ENCODE measurements at places on chromosomes 11 and 22.

DNA sequence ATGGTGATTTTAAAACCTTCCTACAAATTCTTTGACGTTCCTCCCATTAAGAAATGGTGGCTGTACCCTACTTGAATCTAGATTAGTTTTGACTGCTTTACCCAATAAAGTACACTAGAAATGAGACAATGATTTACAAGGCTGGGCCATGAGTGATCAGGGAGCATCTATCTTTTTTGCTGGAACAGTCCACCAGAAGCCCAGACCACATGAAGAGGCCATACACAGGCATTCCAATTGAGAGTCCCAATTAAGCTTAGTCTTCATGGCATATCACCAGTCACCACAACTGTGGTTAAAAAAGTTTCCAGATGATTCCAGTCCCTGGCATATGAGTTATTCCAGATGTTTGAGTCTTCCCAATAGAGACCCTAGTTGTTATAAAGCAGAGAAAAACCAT lies 39.5 kb downstream of the FAM76B start:
- DNase-seq, result no peak

DNA sequence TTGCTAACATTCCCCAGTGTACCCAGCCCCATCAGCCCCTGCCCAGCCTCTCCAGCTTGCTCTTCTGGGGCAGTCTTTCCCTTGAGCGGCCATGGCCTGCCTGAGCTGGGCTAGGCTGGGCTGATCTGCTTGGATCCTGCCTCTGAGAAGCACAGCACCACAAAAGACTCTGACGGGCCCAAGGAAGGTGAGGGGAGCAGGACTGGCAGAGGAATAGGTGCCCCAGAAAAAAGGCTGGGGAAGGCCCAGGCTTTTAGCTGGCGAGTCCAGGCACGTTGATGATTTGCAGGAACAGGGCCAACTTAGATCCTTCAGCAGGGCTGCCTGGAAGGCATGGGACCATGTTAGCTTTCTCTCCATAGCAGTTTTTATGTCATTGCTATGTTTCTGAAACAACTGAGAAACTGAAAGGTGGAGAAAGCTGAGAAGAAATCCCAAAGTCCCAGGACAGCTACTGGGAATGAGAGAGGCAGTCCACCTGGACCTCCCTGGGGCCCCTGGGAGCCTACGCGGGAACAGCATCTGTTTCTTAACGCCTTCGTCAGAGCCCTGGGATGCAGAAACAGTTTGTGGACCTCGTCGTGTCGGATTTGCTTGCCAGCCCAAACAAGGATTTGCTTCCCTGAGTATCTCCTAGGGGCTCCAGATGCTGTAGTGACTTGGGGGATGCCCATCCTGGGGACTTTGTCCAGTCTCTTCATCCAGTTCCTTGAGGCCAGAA lies 24.4 kb upstream of the FXYD6 start:
- no peak for DNase-seq

DNA sequence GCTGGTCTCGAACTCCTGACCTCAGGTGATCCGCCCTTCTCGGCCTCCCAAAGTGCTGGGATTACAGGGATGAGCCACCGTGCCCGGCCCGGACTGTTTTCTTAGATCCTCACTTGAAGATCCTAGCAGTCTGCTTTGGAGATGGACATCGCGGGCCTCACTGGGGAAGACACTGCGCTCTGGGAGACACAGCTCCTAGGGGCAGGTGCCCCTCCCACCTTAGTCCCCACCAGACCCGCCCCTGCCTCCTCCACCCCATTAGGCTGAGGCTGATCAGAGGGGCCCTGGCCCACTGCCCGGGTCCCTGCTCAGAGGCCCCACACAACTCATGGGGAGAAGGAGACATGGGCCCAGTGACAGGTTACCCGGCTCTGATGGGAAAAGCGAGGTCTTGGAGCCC lies 11.3 kb upstream of the LTO1 start:
- DNase-seq, result no peak

- no peak for DNase-seq
Measured at GRCh38 chr22:49705216-49705971, 122.3 kb downstream of the BRD1 start.

DNA sequence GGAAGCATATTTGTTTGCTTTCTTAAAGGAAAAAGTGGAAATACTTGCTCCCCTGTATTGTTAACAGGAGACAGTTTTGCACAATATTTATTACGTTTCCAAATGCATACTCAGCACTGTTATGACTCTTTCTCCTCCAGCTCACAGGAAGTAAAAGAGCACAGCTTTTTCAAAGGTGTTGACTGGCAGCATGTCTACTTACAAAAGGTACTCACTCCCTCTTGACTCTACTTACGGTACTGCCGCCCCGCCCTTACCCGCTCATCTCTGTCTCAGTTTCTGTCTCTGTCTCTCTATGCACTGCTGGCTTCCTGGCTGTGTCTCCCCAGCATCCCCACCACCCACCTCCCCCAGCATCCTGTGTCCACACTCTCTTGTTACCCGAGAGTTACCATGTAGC lies 32.2 kb upstream of the MYO18B start:
- DNase-seq, result no peak

- no peak for DNase-seq
Measured at GRCh38 chr11:132402071-132402684, 1031.8 kb downstream of the NTM start.

GRCh38 chr22:29217827-29218757 lies 12.4 kb downstream of the EMID1 start:
- DNase-seq, result no peak

- DNase-seq, result no peak
Measured at GRCh38 chr11:120108785-120109168, 29.1 kb downstream of the TRIM29 start.

GRCh38 chr22:21657360-21658032 lies 8.3 kb upstream of the PPIL2 start:
- no peak for DNase-seq

DNA sequence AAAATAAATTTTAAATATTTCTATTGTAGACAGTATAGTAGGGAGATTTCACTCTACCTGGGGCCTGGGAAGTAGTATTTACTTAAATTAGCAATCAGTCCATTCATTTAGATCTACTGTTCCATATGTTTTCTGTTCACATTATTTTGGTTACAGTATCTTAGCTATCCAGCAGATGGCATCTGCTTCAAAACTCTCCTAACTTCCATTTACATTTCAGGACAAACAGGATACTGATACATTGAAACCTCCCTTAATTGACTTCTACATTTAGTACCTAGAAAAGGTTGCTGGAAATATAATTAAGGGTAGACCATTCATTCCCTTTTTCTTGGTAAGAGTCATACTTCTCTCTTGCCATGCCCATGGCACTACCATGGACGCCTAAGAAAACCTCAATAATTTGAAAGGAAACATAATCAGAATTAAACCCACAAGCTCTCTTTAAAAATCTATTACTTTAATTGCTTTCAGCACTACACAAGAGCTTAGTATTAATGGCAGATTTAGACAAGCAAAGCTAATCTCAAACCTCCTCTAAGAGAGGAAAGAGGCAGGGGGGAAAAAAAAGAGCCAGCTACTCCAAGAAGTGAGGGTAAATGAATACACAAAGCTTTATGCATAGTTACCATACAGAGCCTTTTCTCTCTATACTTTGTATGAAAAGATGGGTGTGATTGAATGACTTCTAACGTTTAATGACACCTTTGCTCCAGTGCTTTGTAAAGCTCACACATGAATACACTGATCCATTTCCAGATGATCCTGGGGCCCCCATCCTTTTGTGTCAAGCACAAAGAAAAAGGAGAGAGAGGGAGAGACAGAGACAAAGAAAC lies 131.2 kb upstream of the MTMR2 start:
- DNase-seq, result peak; percentile 46

GRCh38 chr11:63534895-63535461 lies 1.6 kb upstream of the PLAAT4 start:
- no peak for DNase-seq

DNA sequence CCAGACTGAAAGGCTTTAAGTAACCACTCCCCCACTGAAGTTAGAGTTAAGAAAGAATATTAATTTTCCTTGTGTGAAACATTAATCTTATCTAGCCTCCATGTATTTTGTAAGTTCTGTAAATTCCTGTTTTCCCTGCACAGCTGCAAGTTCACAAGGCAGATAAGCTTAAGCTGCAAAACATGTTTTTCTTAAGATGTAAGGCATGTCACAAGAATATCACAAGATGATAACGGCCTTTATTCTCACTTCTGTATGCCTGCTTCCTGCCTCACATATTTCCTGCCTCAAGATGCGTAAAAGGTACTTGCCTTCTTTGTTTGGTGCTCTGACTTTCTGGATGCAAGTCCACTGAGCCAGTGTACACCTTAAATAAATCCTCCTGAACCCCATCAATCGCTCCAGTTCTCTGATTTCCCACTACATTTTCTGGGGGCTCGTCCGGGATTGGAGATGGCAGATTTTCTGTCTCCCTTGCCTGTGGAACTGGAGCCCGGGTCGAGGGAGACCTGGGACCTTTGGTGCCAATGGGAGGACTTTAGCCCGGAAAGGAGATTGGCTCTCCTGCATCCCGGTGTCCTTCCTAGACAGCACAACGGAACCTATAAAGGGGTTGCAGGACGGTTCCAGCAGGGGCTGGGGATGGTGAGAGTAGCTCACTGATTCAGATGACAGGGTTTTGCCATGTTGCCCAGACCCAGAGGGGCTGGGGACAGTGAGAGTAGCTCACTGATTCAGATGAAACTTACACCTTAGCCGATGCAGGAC lies 30.2 kb downstream of the PPARA start:
- no peak for DNase-seq

DNA sequence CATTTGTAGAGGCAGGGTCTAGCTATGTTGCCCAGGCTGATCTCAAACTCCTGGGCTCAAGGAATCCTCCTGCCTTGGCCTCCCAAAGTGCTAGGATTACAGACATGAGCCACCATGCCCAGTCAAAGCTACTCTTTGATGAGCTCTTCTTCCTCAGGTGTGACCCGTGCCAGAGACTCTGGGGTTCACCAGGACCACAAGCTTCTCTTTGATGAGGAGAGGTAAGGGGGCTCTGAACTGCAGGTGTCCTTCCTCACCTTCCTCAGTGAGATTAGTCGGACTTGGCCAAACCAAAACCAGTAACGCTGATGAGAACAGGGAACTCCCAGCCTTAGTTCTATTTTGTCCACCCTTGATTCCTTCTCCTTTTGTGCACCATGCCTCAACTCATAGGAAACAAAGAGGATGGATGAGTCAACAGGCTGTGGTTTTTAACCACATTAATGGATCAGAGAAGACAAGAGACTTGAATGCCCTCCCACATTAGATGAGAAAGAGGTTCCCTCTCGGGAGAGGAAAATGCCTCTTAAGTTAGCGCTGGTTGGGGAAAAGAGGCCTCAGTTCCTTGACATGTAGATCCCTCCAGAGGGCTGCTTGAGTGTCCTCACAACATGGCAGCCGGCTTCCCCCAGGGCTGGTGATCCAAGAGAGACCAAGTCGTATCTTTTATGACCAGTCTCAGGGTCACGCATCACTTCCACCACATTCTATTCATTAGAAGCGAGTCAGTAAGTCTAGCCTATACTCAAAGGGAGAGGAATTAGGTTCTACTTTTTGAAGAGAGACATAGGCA lies 25.7 kb upstream of the CTR9 start:
- no peak for DNase-seq

DNA sequence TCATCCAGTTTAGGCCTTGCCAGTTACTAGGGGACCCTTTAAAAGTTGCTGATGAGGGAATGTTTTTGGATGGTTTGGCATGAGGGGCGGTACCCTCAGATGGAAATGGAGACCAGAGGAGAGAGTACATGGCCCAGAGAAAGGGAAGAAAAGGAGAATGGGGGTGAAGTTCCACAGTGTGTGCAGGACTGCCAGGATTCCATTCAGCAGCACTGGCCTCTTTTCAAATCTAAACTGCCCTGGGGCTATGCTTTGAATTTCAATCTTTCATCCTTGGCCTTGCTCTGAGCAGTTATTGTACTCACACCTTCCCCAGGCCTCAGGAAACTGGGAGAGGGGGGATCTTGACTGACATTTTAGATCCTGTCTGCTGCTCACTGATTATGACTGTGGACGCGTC lies 3.0 kb downstream of the SLC3A2 start:
- no peak for DNase-seq

- no peak for DNase-seq
Measured at GRCh38 chr11:71406681-71407080, 41.5 kb downstream of the DHCR7 start.

DNA sequence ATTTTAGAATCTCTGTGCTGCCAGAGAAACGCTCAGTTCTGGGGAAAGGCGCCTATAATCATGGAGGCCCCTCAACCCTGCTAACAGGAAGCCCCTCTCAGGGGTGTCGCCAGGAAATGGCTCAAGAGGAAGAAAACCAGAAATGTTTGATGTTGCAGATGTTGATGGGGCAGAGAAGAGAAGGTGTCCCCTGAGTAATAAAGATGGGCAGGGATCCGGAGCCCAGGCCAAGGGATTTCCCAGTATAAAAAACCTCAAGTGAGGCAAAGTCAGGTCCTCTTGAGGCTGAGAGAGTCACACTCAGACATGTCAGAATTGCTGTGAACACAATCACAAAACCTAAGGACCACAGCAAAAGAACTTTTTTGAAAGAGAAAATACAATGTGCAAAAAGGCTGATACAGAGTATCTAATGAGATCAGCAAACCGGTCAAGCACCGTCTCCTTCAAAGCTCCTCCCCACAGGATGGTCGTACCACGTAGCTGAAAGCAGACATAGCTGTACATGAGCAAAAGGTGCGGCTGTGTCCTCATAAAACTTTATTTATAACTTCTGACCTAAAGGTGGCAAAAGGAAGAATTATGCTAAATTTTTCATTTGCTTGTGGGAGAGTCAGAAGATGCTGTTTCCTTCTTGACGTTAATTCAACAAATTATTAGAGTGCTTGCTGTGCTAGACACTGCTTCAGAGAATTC lies 12.2 kb downstream of the MOV10L1 start:
- no peak for DNase-seq

DNA sequence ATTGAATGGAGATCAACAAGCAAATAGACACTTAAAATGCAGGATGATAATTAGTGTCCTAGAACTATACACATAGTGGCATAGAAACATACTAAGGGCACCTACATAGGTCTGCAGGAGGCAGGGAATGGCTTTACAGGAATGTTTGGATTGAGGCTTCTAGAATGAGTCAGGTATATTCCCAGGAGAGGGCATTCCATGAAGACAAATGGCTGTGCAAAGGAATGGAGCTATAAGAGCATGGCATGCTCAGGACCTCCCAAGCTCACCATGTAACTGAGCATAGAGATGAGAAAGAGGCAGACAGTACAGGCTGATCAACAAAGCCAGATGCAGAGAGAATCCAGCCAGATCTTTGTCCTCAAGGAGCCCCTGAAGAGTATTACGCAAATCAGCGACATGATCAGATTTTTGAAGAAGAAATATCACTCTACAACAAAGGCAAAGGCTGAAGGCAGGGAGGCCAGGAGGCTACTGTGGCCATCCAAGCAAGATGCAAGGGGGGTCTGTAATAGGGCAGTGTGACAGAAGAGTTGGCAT lies 211.1 kb upstream of the MTNR1B start:
- DNase-seq, result no peak

GRCh38 chr11:96309643-96310017 lies 33.4 kb downstream of the MAML2 start:
- no peak for DNase-seq

GRCh38 chr11:107472966-107473365 lies 15.3 kb upstream of the CWF19L2 start:
- DNase-seq, result no peak

- no peak for DNase-seq
Measured at GRCh38 chr11:62961017-62961570, 23.7 kb downstream of the SLC22A6 start.

- DNase-seq, result peak; percentile 77
Measured at GRCh38 chr11:47886096-47886495, 37.9 kb upstream of the NUP160 start.

GRCh38 chr11:122789907-122790306 lies 48.4 kb upstream of the CRTAM start:
- DNase-seq, result no peak

GRCh38 chr11:117909611-117910382 lies 19.4 kb downstream of the TMPRSS13 start:
- DNase-seq, result no peak

- DNase-seq, result no peak
Measured at GRCh38 chr11:34846467-34846866, 69.7 kb downstream of the APIP start.
